Ascending aorta (tissue), 2 donors: ENCODE measurements at places on chromosomes 12 and 14. TPM values are rescaled to one million over a fixed set of nuclear protein-coding genes. Genes with fewer than 3 reads are reported as not detected.

DNA sequence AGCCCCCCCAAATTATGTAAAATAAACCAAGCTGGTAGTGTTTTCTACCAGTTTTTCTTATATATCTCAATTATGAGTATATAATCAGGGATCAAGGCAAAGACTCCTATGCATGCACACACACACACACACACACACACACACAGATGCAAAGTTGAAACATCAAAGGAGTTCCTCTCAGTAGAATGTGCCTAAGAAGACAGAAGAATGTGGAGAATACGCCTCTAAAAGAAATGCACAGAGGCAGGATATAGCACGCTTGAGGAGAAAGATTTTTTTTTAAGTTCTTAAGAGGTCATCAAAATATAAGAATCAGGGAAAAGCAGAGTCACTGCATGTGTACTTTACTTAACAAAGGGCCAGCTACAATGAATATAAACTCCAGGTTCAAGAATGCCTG is 138.2 kb upstream of the CLEC14A start:
- H3K4me1 ChIP-seq, result no peaks in the 10 kb centered on the region
- no peaks in the 10 kb centered on the region for H3K27me3 ChIP-seq
- no peak overlapping the region for H3K27ac ChIP-seq
- H3K4me3 ChIP-seq, result no peak overlapping the region
- no peaks in the 10 kb centered on the region for H3K36me3 ChIP-seq

DNA sequence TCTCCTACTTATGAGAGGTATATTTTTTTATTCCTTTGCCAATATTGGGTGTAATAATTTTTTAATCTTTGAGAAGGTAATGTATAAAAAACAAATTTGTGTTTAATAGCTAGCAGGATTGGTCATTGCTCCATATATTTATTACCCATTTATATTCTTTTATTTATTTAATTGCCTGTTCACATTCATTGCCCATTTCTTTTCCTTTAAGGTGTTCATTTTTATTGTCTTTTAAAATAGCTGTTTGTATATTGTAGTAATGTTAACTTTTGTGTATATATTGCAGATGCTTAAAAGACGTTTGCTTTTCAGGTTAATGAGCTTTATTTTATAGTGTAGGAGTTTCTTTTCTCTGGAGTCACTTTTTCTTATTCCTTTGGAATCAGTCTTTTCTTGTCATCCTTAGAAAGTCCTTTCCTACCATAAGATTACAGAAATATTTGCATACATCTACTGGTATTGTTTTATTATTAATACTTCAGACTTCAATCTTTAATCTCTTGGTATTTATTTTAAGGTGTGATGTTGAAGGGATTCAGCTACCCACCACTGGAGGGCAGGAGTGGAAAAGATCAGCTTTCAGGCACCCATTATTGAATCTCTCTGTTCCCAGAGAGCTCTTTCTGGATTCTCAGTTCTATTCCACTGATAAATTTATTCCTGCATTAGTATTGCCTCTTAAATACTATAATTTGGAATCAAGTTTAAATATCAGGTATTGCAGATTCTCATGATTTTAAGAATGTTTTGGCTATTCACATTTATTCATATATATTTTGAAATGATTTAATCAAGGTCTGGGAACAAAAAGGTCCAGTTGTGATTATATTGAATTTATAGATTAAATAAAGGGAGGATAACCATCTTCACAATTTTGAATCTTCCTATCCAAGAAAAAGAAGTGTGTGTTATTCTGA is 17.3 kb downstream of the PPM1A start:
- H3K4me1 ChIP-seq, result no peaks in the 10 kb centered on the region
- no peaks in the 10 kb centered on the region for H3K36me3 ChIP-seq
- no peaks in the 10 kb centered on the region for H3K27me3 ChIP-seq
- no peak overlapping the region for H3K4me3 ChIP-seq

DNA sequence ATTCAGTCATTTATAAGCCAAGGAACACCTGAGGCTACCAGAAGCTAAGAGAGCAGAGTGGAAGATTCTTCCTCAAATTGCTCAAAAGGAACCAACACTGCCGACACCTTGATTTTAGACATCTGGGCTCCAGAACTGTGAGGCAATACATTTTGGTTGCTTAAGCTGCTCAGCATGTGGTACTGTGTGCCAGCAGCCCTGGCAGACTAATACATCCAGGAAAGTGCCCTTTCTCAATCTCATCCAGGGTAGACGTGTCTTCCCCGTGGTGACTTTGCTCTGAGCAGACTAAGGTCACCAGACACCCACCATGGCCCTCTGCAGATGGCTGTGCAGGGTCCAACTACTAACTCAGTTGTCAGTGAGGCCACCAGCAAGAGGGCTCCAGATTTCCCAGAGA is 122.8 kb downstream of the VRK1 start:
- H3K27me3 ChIP-seq, result no peaks in the 10 kb centered on the region
- H3K27ac ChIP-seq, result no peak overlapping the region
- no peak overlapping the region for H3K4me3 ChIP-seq
- DNase-seq, result no peak
- no peaks in the 10 kb centered on the region for H3K36me3 ChIP-seq
- H3K4me1 ChIP-seq, result no peaks in the 10 kb centered on the region

DNA sequence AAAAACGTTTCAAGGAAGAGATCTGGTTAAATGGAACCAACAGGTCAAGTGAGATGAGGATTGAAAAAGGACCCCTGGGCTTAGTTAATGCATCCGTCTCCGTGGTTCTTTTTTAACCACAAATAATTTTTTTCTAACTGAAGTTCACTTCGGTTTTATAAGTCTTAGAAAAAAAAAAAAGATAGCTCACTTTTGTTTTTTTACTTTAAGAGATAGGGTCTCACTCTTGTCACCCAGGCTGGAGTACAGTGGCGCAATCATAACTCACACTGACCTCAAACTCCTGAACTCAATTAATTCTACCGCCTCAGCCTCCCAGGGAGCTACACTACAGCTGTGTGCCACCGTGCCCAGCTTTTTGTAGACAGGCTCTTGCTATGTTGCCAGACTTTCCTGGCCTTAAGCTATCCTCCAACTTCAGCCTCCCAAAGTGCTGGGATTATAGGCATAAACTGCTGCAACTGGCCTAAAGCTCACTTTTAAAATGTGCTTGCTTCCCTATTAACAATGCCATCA is 11.8 kb downstream of the HNRNPC start:
- H3K27me3 ChIP-seq, result no peaks in the 10 kb centered on the region
- no peak overlapping the region for H3K4me3 ChIP-seq
- no peak for DNase-seq
- H3K4me1 ChIP-seq, result no peaks in the 10 kb centered on the region
- H3K36me3 ChIP-seq, result peaks cover 30% of the 10 kb centered on the region

- no peaks in the 10 kb centered on the region for H3K36me3 ChIP-seq
- peak overlapping the region; percentile 86 for H3K27ac ChIP-seq
- H3K4me3 ChIP-seq, result no peak overlapping the region
- H3K4me1 ChIP-seq, result peaks cover 9% of the 10 kb centered on the region
These were observed 105.8 kb downstream of the AVPR1A start for GRCh38 chr12:63045020-63045860.

DNA sequence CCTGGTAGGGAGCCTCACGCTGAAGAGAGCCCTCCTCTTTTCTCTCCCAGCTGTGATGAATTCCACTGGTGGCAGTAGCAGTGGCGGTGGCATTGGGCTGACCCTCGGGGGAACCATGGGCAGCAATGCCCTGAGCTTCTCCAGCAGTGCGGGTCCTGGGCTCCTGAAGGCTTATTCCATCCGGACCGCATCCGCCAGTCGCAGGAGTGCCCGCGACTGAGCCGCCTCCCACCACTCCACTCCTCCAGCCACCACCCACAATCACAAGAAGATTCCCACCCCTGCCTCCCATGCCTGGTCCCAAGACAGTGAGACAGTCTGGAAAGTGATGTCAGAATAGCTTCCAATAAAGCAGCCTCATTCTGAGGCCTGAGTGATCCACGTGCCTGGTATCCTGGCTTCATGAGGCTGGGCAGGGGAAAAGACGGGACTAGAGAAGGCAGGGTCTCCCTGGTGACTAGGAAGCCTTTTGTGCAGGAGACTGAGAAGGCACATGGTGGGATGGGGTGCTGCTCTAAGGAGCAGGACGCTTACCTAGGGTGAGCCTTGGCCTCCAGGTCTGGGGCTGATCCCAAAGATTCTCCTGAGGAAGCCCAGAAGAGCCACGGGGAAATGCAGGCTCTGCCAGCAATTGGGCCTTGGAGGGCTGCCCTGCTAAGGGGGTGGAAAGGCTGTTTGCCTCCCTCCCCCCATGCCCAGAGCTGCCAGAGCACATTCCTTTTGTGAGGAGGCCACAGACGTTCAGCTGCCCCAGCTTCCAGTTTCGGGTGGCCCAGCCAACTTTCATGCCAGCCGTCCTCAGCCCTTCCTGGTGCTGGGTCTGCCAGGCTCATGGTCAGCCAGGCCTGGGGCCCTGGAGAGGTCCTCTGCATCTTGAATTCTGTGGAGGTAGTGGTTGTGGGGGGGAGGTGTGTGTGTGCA is 15.8 kb downstream of the KRT7 start:
- peak overlapping the region; percentile 89 for H3K27ac ChIP-seq
- DNase-seq, result no peak
- no peak overlapping the region for H3K4me3 ChIP-seq
- no peaks in the 10 kb centered on the region for H3K27me3 ChIP-seq

Gene NR1H4
- total RNA-seq, result 0.32 TPM

DNA sequence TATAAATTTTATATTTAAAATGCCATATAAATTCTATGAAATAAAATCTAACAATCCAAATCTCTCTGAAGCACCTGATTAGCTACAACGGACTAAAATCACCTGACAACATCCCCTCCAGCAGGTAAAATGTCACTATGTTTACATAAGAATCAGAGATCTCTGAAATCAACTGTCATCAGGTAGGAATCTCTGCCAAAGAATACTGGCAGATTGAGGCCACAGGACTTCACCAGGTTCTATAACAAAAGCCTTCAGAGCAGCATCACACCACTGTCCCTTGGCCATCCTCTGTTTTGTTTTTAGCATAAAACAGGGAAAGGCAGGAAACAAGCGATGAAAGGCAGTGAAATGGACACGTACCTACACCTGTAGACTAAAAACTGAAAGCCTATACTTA is 22.1 kb downstream of the FGD6 start:
- H3K27me3 ChIP-seq, result no peaks in the 10 kb centered on the region
- no peak overlapping the region for H3K4me3 ChIP-seq
- no peak overlapping the region for H3K27ac ChIP-seq
- DNase-seq, result no peak
- no peaks in the 10 kb centered on the region for H3K4me1 ChIP-seq

GRCh38 chr14:74483321-74483720 is 9.8 kb downstream of the NPC2 start:
- DNase-seq, result no peak
- no peaks in the 10 kb centered on the region for H3K27me3 ChIP-seq
- no peak overlapping the region for H3K27ac ChIP-seq
- H3K4me3 ChIP-seq, result no peak overlapping the region
- no peaks in the 10 kb centered on the region for H3K4me1 ChIP-seq

DNA sequence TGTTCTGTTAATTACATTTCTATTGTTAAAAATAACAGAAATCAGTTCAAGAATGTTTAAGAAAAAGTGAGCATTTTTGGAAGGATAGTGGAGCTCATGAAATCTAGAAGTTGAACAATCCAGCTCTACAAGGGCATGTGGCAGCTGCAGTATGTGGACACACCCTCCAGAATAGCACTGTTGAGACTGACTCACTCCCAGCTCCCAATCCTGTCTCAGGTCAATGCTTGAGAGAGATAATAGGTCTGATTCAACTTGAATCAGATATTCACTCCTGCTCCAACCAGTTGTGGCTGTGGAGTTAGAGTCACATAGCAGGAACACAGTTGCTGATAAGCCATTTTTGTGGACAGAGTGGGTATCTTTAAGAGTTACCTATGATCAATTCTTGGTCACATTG is 113.0 kb upstream of the NTF3 start:
- no peaks in the 10 kb centered on the region for H3K27me3 ChIP-seq
- H3K27ac ChIP-seq, result no peak overlapping the region

- no peak for DNase-seq
- no peaks in the 10 kb centered on the region for H3K36me3 ChIP-seq
- no peaks in the 10 kb centered on the region for H3K4me1 ChIP-seq
- no peak overlapping the region for H3K27ac ChIP-seq
These were observed 43.0 kb downstream of the PPM1H start for GRCh38 chr12:62891805-62892549.

Gene NGB
- total RNA-seq, result not detected

- no peak for DNase-seq
- no peak overlapping the region for H3K27ac ChIP-seq
- H3K36me3 ChIP-seq, result no peaks in the 10 kb centered on the region
- H3K4me1 ChIP-seq, result no peaks in the 10 kb centered on the region
- H3K27me3 ChIP-seq, result no peaks in the 10 kb centered on the region
These were observed 335.9 kb downstream of the ATP23 start for GRCh38 chr12:58277231-58277630.

Gene AKAP6
- total RNA-seq, result 21.1 TPM

Gene AMN
- total RNA-seq, result 0.32 TPM

DNA sequence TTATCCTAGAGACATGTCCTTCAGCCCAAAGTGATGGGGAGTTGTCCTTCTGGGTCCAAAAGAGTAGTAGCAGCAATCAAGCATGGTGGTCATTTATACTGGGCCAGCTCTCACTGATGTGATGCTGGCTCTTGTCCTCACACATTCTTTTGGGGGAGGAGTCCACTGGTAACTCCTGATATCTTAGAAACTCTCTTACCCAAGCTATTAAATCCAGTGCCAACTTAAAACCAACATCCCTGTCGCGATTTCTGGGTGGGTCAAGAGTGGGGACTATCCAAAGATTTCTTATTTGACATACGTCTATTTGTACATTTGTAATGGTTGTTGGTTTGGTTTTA is 24.6 kb downstream of the DDX47 start:
- no peak overlapping the region for H3K27ac ChIP-seq
- H3K4me1 ChIP-seq, result no peaks in the 10 kb centered on the region
- no peak for DNase-seq
- peaks cover 1% of the 10 kb centered on the region for H3K36me3 ChIP-seq

- no peak overlapping the region for H3K4me3 ChIP-seq
- no peaks in the 10 kb centered on the region for H3K36me3 ChIP-seq
These were observed 218.0 kb downstream of the PPFIA2 start for GRCh38 chr12:81541121-81541520.

DNA sequence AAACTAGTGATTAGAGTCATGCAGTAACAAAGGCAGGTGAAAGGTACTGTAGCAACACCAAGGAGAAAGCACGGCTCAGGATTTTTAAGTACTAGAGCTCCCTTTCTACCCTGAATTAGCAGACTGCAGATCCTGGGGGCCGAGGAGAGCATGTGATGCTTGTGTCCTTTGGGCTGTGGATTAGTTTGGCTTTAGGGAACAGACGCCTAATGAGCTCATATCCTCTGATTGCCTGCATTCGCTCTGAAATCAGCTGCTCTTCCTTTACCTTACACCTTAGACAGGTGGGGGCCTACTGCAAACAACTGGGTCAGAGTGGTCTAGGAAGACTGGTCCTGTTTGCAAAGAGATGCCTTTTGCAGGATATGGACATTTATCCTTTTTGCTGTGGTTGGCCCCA is 2.2 kb downstream of the PIP4K2C start:
- DNase-seq, result no peak
- no peak overlapping the region for H3K27ac ChIP-seq
- H3K4me1 ChIP-seq, result peaks cover 19% of the 10 kb centered on the region
- H3K4me3 ChIP-seq, result no peak overlapping the region
